ENCODE measurements at places on chromosomes 7 and 10.

DNA sequence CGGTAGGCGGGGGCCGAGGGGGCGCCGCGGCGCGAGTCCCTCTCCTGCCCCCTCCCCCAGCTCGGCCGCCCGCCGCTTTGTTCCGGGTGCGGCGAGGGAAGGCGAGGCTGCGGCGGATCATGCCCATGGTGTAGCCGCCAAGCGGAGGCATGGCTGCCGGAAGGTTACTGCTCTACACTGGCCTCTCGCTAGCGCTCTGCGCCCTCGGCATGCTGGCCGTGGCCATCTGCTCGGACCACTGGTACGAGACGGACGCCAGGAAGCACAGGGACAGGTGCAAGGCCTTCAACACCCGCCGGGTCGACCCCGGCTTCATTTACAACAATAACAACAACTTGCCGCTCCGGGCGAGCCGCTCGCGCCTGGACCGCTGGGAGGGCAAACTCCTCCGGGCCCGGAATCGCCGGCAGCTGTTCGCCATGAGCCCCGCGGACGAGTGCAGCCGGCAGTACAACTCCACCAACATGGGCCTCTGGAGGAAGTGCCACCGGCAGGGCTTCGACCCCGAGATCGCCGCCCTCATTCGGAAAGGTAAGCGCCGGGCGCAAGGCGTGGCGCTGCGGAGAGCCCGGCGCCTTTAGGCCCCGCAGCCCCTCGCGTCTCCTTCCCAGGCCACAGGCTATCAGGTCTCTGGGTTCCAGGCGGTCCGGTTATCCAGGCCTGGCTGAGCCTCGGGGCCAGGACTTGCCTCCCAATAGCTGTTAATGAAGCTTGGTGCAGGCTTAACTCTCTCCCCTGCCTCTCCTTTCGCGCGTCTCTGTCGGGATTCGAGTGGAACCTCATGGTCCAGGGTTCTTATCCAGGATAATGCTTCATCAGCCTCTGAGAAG is 513 bp downstream of the TMEM178B start:
- no peak for DNase-seq

DNA sequence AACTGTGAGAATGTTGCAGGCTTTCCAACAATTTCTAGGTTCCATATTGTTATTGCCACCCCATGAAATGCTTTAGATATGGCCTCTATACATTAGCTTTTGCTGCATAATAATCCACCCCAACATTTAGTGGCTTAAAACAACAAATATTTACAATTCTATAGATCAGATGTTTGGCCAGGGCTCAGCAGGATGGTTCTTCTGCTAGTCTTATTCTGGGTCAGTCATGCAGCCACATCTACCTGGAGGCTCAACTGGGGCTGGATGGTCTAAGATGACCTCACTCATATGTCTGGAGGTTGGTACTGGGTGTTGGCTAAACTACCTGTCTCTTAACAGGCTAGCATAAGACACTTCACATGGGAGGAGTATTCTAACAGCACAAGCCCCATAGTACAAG is 607.3 kb downstream of the LRMDA start:
- no peak for DNase-seq

DNA sequence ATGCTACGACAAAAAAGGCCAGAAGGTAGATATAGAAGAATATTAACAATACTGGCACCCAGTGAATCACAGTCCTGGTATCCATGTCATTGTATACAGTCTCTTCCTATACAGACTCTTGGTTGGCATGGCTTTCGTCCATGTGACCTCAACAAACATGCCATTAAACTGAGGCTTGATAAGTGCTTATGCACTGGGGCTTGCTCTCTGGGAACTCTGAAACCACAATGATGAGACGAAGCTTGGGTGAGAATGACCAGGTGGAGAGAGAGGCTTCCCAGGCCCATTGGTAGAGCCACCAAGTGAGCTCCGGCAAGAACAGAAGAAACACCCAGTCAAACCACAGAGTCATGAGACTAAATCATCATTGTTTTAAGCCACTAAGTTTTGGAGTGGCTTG is 33.2 kb downstream of the PNPLA8 start:
- DNase-seq: no peak

DNA sequence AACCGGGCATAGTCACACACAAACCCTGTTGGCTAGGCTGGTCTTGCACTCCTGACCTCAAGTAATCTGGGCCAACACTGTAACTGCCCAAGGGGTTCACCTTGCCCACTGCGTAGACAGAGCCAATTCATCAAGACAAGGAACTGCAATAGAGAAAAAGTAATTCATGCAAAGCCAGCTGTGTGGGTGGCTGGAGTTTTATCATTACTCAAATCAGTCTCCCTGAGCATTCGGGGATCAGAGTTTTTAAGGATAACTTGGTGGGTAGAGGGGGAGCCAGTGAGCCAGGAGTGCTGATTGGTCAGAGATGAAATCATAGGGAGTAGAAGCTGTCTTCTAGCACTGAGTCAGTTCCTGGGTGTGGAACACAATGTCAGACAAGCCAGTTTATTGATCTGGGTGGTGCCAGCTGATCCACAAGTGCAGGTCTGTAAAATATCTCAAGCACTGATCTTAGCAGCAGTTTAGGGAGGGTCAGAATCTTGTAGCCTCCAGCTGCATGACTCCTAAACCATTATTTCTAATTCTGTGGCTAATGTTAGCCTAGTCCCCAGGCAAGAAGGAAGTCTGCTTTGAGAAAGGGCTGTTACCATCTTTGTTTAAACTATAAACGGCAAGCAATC is 15.6 kb upstream of the FXYD4 start:
- no peak for DNase-seq

DNA sequence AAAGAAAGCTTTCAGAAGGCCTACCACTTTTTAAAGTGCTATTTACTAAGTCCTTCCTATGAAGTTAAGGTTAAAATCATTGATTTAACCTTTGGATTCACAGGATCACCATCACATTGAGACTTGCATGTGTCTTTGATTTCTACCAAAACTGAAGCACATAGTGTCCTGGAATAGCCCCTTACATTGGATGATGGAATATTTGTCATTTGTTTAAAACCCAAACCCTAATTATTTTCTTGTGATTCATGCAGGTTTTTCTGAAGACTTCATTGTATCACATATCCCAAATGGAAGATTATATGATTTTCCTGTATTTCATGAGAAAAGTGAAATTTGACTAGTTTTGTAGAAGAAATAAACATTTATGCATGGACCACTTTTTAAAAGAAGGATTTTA is 3.3 kb downstream of the SEMA3A start:
- DNase-seq: no peak

- no peak for DNase-seq
Measured at GRCh38 chr7:98249106-98249505, 2.9 kb downstream of the TECPR1 start.

GRCh38 chr7:120898715-120899499 is 41.0 kb upstream of the TSPAN12 start:
- DNase-seq: no peak

Measured in activated CD8-positive, alpha-beta memory T cell treated with anti-CD3 and anti-CD28 coated beads for 1 hour (primary cell).